ENCODE measurements at places on chromosomes 11 and 22. TPM values are rescaled to one million over a fixed set of nuclear protein-coding genes. Genes with fewer than 3 reads are reported as not detected.

OR51B2 gene
- not detected for total RNA-seq

DNA sequence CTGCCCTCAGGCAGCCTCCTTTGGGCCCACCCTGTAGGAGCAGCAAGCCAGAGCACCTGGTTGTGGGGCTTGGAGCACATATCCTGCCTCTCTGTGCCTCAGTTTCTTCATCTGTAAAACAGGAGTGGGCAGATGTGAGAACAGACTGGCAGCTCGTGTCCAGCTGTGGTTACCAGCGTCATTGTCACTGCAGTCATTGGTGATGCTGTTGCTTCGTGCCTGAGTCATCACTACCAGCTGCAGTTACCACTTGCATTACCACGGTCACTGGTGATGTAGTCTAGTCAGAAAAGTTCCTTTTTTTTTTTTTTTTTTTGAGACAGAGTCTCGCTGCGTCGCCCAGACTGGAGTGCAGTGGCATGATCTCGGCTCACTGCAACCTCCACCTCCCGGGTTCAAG is 20.4 kb downstream of the RSPH14 start:
- no peak for DNase-seq

GRCh38 chr11:122436188-122436555 is 219.3 kb upstream of the UBASH3B start:
- DNase-seq = no peak

- no peak for DNase-seq
These were observed 1.2 kb downstream of the FOLR2 start for GRCh38 chr11:72217841-72218240.

DNA sequence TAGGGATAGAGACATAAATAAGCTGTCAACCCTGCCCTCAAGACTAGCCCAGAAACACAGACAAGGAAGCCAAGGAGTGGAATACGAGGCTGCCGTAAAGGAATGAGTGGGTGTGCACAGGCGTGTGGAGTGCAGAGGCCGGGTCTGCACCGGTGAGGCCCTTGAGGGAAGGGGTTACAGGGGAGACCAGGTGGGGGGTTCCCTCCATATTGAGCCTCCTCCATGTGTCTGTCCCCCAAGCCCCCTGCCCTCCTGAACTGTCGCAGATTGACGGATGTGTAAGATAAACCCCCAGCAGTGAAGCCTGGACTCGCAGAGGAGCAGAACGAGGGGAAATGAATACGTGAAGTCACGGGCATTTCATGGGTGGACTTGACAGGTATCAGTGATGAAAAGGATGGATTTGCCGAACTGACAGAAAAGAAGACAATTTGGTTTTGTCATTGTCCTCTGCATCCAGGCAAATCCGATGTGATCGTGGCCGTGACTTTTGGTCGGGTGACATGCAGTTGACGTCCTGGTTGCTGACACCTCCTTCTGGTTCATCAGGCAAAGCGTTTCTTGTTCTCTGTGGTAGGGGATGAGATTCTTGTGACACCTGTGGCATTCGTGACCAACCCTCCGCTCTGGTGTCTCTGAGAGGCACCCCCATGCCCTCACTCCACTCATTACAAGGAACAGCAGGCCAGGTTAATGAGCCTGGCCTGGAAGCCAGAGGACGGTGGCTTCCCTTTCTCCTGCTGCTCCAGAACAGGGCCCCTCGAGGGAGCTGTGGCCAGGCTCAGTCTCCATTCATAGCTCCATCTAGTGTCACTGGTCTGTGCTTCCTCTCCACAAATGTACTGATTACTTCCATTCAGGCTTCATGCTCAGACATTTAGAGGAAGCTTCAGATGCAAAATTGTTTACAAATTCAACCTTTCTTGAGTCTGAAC is 223.1 kb upstream of the B3GAT1 start:
- no peak for DNase-seq
